ENCODE measurements at places on chromosomes 3 and 15. TPM values are rescaled to one million over a fixed set of nuclear protein-coding genes. Genes with fewer than 3 reads are reported as not detected.

GRCh38 chr3:194577986-194578905 lies 55.0 kb downstream of the TMEM44 start:
- no peak for DNase-seq

- DNase-seq = no peak
These were observed 134.8 kb downstream of the RBMS3 start for GRCh38 chr3:29415482-29416223.

DNA sequence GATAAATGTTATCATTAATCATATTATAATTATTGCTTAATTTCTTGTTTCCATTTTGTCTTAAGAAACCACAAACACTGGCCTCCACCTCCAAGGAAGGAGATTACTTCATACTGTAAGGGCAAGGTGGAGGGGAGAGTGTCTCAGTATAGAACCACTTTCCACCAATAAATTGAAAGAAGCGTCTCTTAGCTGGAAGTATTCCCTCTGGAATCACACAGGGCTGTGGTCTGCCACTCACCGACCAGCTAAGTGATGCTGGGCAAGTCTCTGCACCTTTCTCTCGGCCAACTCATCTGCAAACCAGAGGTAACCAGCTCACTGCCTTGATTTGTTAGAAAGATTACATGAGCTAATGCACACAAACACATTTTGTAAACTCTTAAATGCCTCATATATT lies 63.1 kb downstream of the EIF4E3 start:
- DNase-seq = no peak

DNA sequence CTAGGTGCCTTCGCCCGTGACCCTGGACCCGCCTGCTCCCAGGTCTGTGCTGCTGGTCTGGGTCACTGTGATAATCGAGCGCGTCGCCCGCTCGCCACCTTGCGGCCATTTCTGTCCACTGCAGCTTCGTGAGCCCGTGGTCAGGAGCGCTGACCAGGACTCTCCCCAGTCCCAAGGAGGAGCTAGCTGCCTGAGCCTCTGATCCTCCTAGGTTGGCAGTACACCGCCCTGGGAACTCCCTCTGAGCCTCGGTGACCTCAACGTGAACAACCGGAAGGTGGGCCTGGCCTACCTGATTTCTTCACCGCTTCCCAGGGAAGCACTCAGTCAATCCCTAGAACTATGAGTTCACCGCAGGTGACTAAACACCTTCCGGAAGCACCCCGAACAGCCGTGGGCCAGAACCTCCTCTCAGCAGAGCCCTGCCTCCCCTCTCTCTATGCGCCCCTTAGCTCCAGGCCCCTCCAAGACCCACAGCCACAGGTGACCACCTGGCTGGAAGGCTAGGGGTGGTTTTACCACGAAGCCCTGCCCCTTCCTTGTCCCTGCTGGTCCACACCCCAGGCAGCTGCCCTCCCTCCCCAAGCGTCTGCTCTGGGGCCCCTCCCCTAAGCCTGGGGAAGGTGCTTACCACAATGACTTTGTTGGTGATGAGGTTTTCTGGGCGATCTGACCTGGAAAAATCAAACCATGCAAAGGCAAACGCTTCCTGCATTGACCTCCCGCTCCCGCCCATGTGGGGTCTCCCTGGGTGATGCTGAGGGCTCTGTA lies 9.7 kb downstream of the PLA2G4D start:
- DNase-seq = peak; percentile 71

GRCh38 chr3:10303785-10304184 lies 11.0 kb upstream of the GHRL start:
- DNase-seq = no peak

DNA sequence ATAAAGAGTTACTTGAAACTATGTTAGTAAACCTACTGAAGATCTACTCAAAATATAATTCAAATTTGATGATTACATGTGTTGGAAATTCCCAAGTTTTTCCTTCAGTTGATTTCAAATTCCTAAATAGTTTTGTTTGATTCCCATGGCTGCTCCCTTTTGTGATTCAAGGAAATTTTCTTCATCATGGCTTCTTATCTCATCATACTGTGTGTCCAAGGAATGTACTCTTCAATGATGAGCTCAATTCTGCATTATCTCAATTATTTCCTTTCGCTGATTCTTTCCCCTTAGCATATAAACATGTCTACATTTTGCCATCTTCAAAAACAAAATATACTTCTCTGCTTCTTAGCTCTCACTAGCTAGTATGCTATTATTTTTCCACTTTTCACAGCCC lies 460.4 kb upstream of the NAALADL2 start:
- no peak for DNase-seq

GRCh38 chr3:36991147-36991546 lies 1.8 kb downstream of the EPM2AIP1 start:
- DNase-seq = no peak

GRCh38 chr3:14768881-14769280 lies 49.9 kb upstream of the FGD5 start:
- peak; percentile 35 for DNase-seq

DNA sequence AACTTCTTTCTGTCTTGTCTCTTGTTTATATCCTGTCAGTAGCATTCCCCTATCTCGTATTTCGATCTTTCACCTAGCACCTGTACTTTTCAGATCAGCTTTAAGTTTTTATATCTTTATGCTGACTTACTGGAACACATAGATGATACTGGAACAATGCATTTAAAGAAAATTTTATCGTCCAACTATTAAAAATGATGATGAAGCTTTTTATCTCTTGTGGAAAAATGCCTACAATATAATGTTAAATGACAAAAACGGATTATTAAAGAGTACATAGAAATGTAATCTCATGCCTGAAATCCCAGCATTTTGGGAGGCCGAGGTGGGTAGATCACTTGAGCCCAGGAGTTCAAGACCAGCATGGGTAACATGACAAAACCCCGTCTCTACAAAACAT lies 139.5 kb downstream of the ZPLD1 start:
- DNase-seq = no peak

DNA sequence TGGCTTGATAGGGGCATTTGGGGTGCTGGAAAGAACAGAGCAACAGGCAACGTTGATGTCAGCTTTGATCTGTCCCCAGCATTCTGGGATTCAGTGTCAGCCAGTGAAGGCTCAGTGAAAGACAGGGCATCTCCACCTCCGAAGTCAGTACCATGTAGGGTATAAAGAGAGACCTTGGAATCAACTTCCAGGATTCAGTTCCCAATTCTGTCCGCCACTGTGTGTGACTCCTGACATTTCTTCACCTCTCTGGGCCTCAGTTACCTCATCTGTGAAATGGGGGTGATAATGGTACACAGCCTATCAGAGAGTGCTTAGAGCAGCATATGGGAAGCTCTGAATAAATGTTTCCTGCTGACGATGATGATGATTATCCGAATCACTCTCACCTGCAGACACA lies 55.6 kb upstream of the FLNB start:
- DNase-seq = no peak

DNA sequence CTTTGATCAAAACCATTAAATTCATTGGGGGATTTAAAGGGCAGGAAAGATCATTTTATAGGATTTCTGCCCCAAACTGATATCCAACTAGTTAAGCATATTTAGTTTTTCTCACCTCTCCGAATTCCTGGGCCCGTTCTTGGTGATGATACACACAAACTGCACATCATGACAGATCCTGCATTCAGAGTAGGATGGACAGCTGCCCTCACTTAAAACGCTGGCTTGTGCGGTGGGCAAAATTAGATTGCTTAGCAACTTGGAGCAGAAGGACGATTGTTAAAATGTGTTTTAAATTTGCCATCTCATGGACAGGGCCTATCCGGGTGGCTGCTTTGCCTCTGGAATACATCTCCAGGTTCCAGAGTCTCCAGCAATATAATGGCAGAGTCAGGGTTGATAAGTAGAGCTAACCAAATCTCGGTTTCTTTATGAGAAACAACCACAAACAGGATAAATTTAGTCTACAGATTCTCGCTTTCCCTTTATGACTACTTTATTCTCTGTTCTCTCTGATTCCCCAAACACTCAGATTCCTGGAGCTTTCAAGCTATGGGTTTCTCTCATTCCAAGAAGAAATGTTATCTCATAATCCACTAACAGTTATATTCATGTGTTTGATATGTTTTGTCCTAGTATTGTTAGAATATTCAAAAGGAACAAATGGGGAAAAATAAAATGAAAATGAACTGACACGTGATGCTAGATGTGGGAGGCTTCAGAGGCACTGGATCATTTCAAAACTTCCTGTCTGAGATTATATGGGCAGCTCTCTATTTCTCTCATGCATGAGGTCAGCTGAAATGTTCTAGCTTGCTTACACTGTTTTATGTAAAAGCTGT lies 1014.1 kb upstream of the SEMA6D start:
- DNase-seq = no peak

- no peak for DNase-seq
These were observed 25.7 kb downstream of the ECT2 start for GRCh38 chr3:172776049-172776717.

GRCh38 chr3:22862111-22862510 lies 341.0 kb upstream of the UBE2E2 start:
- DNase-seq = no peak

GRCh38 chr3:24533561-24534193 lies 39.0 kb upstream of the THRB start:
- DNase-seq = no peak

- DNase-seq = no peak
These were observed 1441.5 kb downstream of the OTOL1 start for GRCh38 chr3:162938083-162938482.

GRCh38 chr15:87910301-87910700 lies 346.2 kb downstream of the NTRK3 start:
- no peak for DNase-seq

DNA sequence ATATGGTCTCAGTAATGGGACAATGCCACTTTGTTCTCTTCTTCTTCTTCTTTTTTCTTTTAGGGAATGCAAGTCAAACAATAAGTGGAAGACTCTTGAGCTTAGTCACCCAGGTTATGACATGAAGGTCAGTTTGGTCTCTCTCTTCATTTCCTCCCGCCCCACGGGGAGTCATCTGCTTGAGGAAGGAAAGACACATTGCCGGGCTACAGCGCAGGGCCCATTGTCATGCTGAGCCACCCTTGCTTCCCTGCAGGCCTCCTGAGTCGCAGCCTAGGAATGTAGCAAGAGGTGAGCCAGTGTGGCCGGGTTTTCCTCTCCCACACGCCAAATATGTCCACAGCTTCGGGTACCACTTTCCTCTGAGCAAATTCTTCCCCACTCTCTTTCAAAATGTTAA lies 47.6 kb downstream of the RAP2B start:
- no peak for DNase-seq

ILDR1 gene
- total RNA-seq = 16.3 TPM

GNAT1 gene
- total RNA-seq = not detected

CGNL1 gene
- 12.6 TPM for total RNA-seq

PATL2 gene
- total RNA-seq = 4.0 TPM

PLCB2 gene
- total RNA-seq = 26.9 TPM
